Left ventricle myocardium superior (tissue), 1 donor: ENCODE measurements at places on chromosomes 12 and 14.

DNA sequence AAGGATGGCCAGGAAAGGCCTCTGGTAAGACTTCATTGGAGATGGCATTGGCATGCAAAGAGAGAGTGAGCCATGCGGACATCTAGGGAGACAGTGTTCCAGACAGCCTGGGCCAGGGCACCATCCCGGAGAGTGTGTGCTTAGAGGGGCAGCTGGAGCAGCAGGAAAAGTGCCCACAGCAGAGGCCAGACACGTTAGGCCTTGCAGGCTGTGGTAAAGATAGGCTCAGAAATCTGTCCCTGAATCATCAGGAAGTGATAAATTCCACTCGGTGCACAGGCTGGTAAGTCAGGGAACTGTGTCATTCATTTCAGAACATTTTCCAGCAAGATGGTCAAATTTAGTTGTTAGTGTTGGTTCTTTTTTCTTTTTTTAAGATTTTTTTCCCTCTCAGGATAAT lies 8.8 kb downstream of the GALNT16 start:
- DNase-seq: no peak

GRCh38 chr14:74586681-74587362 lies 25.2 kb downstream of the LTBP2 start:
- no peak for DNase-seq

DNA sequence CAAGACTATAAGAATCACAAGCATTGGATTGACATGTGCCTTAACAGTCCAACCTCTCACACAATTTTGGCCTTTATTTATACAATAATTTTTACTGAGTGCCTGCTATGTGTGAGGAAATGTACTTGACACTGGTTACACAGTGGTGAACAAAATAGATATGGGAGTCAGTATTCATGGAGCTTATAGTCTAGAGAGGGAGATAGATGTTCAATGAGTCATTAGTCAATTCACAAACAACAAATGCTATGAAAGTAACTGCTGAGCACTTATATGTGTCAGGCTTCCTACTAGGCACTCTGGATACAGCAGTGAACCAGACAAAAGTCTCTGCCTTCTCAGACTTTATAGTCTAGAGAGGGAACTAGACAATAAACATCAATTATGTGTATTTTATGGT lies 3.7 kb downstream of the CFAP54 start:
- no peak for DNase-seq

GRCh38 chr14:99254328-99255009 lies 17.5 kb downstream of the BCL11B start:
- DNase-seq: no peak

DNA sequence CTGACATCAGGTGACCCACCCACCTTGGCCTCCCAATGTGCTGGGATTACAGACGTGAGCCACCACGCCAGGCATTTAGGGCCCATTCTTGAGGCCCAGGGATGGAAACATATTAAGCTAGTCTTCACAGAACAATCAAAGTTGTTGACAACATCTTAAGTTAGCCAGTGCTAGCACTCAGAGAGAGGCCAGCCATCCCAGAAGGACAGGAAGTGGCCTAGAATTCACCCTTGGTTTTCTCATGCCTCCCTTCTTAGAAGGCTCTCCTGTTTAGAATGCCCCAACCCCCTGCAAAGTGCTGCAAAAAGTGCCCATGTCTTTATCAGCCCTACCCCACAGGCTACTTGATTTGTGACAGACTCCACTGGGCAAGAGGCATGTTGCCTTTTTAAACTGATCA lies 12.1 kb upstream of the OR6J1 start:
- no peak for DNase-seq

GRCh38 chr12:24797901-24798300 lies 151.0 kb downstream of the BCAT1 start:
- DNase-seq: no peak

DNA sequence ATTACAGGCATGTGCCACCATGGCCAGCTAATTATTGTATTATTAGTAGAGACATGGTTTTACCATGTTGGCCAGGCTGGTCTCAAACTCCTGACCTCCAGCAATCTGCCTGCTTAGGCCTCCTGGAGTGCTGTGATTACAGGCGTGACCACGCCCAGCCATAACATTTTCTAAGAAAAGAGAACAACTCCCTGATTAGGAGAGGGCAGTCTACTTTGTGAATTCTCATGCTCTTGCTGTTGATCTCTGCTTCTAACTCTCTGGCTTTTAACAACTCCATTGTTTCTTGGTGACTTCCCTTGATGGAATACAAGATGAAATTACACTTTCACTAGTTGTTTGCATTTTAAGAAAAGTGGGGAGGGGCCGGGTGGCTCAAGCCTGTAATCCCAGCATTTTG lies 33.6 kb downstream of the SSH1 start:
- DNase-seq: no peak

DNA sequence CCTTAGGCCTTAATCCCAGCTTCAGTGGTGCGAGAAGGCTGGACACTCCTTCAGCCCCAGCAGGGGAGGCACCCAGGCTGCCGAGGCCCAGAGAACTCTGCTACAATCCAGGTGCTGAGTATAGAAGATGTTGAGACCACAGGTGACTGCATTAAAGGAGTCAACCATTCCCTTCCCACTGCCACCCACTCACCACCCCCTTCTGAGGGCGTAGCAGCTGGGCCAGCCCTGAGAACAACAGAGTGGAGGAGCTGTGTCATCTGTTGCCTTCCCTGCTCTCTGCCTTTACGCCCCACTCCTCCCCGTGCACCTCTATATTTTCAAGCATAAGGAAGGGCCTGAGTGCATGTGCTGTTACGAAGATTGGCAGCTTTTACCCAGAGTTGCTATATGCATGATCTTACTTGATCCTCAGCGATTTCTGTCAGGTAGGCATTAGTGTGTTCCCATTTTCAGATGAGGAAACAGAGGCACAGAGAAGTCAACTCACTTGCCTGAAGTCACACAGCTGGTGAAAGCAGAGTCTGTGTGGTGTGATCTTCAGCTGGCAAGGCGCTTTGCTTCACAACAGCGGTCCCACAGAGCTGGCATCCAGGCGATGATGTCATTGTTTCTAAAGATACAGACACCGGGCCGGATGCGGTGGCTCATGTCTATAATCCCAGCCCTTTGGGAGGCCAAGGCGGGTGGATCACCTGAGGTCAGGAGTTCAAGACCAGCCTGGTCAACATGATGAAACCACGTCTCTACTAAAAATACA lies 46.7 kb downstream of the RIN3 start:
- no peak for DNase-seq

GRCh38 chr12:47360093-47360480 lies 280.3 kb upstream of the AMIGO2 start:
- DNase-seq: no peak

- DNase-seq: no peak
These were observed 110.1 kb upstream of the BTG1 start for GRCh38 chr12:92255741-92256140.

DNA sequence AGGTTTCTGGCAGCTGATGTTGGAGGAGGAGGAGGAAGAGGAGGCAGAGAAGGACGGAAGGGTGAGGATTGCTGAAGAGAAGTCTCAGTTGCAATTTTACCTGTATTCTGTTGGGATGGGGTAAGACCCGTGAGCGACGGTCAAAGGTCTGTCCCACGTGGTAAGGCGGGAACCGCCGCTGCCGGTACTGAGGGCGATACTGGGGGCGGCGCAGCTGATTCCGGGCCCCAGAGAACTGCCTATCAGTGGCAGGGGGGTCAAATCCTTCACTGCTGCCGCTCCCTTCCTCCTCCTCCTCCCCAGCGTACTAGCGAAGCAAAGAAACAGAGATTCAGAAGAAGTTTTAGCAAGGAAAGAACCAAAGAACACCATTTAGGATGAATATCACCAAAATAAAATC lies 13.3 kb downstream of the YBX3 start:
- peak; percentile 27 for DNase-seq

DNA sequence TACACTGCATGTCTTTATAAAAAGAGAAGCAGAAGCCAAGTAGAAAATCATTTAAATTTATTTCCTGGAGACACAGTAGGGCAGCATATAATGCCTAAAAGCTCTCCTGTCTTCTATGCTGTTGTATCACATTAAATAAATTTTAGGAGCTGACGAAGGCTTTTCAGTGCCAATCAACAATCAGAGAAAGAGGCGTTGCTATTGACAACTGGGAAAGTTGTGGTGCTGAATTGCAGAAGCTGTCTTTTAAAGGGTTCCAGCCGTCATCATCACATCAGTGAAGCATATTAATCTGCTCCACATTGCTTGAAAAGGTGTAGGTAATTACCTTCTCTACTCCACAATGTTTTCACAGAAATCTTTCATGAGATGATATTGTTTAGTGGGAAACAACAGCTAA lies 103.9 kb downstream of the FSCB start:
- DNase-seq: no peak

GRCh38 chr14:104885973-104886689 lies 21.1 kb downstream of the CEP170B start:
- DNase-seq: no peak

GRCh38 chr12:125151284-125151683 lies 86.0 kb downstream of the AACS start:
- DNase-seq: no peak

DNA sequence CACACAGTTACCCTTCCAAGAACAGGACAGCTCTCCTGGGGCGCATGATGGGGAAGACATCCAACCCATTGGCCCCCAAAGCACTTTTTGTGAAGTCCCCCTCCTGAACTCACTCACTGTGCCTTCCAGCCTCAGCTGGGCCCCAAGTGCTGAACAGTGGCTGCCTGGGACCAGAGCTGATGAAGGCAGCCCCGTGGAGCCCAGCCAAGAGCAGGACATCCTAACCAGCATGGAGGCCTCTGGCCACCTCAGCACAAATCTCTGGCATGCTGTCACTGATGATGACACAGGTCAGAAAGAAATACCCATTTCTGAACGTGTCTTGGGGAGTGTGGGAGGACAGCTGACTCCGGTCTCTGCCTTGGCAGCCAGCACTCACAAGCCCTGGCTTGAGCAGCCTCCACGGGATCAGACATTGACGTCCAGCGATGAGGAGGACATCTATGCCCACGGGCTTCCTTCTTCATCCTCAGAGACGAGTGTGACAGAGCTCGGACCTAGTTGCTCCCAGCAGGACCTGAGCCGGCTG lies 72.0 kb downstream of the TECPR2 start:
- no peak for DNase-seq

- DNase-seq: no peak
These were observed 57.8 kb downstream of the TMEM117 start for GRCh38 chr12:43893670-43894069.

DNA sequence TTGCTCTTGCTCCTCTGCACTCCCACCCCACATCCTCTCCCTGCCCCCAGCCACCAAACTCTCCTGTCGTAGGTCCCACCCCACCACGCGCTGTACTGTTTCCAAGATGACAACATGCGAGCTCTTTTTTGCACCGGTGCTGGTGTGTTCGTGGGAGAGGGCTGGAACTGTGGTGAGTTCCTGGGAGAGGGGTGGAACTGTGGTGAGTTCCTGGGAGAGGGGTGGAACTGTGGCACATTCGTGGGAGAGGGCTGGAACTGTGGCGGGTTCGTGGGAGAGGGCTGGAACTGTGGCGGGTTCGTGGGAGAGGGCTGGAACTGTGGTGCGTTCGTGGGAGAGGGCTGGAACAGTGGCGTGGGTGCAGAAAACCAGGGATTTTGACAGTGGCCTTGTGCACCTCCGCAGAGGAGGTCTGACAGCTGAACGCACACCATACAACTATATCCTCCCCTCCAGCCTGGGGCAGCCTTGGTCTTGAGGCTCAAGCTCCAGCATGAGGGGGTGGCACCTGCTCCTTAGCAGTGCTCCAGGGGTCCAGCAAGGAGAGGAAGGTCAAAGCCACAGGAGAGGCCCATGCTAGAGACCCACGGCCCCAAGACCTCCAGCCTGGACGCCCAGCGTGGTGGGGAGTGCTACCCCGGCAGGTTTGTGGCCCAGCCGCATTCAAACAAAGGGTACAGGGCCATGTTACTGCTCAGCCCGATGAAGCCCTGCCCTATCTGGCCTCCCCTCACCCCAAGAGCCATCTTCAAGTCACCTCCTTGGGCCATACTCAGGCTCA lies 50.1 kb downstream of the ACTN1 start:
- DNase-seq: no peak
